ENCODE measurements at places on chromosomes 2 and 18.

DNA sequence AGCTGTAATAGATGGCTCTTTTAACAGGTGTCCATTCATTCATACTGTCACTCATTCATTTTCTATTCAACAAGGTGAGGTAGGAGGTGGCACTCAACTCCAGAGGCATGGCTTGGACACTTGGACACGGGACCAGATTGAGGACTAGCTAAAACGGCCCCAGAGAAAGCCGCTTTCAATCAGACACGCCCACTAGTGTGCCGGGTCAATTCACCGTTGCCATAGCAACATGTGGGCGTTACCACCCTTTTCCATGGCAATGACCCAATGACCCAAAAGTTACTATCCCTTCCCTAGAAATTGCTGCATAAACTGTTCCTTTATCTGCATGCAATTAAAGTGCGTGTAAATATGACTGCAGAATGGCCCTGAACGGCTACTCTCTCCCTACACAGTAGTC is 49.2 kb upstream of the LGALSL start:
- no peak for DNase-seq

- DNase-seq, result no peak
Observed at GRCh38 chr18:35050705-35051195, 9.5 kb downstream of the MAPRE2 start.

- DNase-seq, result no peak
Observed at GRCh38 chr18:50075772-50076171, 119.2 kb downstream of the MYO5B start.

DNA sequence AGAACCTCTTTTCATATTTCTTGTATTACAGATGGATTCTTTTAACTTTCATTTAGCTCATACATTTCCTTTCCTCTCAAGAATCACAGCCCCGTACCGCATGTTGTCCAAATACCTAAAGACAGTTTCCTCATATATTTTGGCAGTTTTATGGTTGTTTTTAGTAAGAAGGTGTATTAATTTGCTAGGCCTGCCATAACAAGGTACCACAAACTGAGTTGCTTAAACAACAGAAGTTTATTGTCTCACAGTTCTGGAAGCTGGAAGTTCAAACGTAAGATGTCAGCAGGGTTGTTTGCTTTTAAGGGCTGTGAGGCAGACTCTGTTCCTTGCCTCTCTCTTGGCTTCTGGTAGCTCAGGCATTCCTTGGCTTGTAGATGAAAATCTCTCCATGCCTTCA is 343.2 kb upstream of the TNP1 start:
- no peak for DNase-seq

DNA sequence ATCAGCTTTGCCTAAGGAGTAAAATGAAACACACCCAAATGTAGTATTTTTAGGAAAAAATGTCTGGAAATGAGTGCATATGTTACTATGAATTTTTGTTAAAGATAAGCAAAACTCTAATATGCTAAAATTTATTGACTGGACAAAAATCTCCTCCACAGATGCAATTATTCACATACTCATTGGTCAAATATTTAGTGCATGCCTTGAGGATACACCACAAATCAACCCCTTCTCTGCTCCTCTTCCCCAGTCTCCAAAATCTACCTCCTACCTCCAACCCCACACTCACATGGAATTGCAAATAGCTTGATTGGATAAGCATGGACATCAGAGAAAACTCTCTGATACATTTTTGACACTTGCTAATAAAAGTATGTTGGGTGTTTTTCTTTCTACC is 95.6 kb upstream of the CDC42EP3 start:
- no peak for DNase-seq

- no peak for DNase-seq
Observed at GRCh38 chr2:47198985-47199451, 43.9 kb upstream of the STPG4 start.

DNA sequence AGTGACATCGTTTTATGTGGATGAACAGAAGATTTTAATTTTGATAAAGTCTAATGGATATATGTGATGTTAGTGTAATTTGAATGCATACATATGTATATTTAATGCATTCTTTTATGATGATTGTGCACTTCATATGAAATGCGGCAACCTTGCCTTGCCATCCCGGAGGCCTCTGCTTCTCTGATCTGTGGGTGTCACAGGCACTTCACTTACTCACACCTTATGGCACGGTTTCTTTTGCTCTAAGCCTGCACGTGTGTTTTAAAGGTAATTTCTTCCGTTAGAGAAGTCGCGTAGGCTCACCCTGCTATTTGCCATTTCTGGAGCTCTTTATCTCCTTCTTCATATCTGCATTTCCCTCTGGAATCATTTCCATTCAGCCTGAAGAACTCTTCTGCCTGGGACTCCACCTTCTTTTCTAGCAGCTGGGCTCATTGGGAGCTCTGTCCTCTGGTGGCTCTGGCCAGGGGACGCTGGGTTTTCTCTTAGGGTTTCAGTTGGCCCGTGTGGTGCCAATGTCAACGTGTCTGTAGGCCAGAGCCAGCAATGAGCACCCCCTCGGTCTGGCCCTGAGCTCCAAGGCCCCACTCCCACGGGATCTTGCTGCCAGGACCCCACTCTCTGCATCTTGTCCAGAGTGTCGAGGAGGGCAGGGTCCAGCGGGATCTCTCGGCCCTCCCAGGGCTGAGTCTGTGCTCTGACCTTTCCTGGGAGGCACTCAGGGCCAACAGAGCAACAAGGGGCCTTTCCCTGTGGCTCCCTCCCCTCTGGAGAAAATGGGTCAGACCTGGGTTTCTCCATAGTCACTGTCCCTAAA is 97.3 kb downstream of the RTP5 start:
- DNase-seq, result no peak

GRCh38 chr2:168748461-168748860 is 54.0 kb upstream of the NOSTRIN start:
- no peak for DNase-seq

DNA sequence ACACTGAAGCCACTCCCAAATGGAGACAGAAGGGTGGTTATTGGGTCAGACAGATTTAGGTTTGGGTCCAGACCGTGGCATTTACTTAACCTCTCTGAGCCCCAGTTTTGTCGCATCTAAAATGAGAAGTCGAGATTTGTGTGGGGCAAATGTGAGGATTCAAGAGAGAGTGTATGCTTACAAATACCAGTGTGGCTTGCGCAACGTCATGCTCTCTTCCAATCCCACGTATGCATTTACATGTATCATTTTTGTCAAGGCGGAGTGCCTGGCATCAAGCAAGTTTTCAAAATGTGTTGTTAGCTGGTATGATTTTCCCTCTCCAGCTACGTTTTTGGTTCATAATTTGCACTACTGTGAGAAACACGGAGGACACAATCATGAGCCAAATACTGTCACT is 197.9 kb downstream of the EPHA4 start:
- DNase-seq, result no peak

GRCh38 chr18:61741881-61742454 is 150.8 kb downstream of the RNF152 start:
- no peak for DNase-seq
